ENCODE measurements at places on chromosomes 1 and 21.

DNA sequence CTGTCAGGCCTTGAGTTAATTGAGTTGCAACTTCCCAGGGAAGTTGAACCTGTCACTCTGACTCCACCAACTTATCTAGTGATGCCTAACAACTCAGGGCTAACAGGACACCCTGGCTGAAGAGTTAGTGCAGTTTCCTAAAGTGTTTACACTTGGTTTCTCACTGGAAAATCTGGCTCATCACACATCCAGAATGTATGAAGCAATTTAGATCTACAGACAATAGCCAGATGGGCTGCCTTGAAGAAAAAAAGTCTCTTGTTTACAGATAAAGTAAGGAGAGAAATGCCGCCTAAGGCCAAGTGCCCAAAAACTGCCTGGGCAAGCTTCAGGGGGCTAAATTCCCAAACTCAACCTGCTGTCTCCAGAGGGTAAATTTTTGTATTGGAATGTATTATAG lies 446.3 kb upstream of the NCAM2 start:
- no peak for DNase-seq

DNA sequence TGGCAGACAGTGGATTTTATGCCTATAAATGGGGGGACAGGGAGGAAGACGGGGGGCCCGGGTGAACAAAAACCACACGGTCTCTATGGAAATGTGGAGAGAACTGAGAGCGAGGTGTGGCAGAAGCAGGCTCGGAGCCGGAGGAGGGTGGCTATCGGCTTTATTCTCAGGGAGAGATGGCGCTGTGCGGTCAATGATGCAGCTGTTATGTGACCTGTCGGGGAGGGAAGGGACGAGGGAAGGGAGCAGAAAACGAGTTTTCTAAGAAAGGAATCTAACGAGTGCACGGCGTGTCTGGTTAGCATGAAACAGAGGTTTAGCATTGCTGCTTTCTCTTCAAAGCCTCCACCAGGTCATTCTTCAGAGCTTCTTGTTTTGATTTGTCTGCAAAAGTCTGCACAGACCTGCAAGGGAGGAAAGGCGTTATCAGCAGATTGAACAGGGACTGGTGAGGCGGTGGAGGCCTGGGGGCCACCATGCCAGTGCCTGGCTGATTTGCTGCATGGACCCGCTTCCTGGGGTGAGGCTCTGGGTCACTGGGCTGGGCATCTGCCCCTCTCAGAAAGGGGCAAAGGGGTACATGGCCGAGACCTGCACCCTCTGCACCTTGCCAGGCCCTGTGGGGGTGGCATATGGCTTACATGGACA lies 27.2 kb downstream of the SLC66A1 start:
- DNase-seq = no peak

- no peak for DNase-seq
These were observed 6.4 kb downstream of the AVPR1B start for GRCh38 chr1:206110820-206111219.

DNA sequence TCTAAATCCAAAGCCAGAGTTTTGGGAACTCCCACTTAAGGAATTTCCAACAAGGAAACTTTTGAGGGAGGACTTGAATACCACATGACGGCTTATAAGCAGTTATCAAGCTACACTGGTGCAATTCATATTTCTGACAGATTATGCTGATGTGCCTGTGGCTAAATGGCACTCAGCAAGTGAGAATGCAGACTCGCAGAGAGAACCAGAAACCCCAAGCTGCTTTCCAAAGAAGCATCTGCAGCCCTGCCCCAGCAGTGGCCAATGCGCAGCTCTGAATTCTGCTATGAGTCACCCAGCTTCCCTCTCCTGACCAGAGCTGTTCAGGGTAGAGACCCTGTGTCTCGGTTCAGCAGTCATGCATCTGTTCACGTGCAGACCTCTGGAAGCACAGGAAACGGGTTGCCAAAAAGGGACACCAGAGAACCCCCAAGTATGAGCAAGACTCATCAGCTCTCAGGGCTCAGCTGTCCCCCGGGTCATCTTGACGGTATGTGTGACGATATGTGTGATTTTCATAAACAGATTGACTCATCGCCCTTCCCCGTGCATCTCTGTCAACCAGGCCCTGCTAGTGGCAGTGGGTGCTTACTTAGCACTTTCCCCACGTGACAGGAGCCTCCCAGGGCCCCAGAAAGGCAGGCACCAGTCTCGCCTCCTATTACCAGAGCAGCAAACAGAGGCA lies 76.3 kb downstream of the ITPKB start:
- DNase-seq = no peak

- no peak for DNase-seq
These were observed 72.7 kb downstream of the GALNT2 start for GRCh38 chr1:230139741-230140140.

DNA sequence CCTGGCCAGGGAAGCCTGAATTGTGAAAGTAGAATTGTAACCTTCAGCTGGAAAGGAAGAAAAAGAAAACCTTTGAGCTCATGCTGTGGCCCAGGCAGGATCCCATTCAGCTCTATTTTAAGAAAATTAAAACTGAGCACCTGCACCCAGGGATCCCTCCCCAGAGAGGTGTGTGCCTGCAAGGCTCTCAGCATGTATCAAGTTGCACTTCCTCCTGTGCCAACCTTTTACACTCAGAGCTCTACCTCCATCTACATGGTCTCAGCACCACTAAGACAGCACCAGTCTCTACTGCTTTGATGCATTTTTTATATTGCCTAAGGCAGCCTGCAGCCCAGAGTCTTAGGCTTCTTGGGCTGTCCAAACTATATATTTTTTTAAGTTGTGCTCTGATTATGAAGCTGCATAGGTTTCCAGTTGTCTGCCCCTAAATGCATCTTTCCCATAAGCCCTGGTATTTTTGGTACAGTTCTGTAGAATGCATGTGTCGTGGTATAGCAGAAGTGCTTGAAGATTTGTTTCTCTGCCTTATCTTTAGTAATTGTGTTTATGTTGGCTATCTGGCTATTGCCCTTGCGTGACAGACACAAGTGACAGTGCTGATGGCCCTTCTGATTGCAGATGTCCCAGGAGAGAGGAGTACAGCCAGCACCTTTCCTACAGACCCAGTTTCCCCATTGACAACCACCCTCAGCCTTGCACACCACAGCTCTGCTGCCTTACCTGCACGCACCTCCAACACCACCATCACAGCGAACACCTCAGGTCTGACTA lies 63.1 kb downstream of the PTPRC start:
- DNase-seq = peak; percentile 39

DNA sequence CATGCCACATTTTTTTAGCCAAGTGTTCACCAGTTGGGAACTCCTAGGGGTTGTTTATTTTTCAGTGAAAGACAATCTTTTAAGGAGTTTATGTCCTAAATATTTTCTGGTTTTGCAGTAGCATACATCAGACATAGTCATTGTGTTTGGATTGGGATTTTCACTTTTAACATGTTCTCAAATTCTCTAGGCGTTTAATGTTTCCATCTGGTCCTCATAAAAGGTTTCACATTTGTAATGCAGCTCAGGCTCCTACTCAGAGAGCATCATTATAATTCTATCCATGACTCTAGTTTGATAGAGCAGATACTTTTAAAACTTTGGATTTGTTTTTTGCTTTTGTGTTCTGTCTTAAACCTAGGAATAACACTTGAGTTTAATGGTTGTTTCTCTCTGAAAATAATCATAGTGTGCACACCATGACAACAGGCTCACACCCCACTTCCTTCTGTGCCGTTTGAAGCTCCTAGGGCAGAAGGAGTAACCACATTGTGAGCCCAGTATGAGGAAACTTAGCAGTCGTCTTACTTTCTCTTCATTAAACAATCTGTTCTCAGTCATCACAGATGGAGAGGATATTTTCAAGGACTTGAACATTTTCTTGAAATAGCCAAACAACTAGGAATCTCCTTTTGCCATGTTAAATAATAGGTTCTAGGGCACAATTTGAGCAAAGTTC lies 219.6 kb downstream of the PDE4B start:
- DNase-seq = no peak

GRCh38 chr1:228781161-228781808 lies 46.0 kb downstream of the RHOU start:
- DNase-seq = peak; percentile 86

GRCh38 chr21:43913928-43914327 lies 48.9 kb downstream of the AGPAT3 start:
- DNase-seq = no peak

- DNase-seq = no peak
These were observed 21.3 kb upstream of the CEP85 start for GRCh38 chr1:26212726-26213125.
